ENCODE measurements at places on chromosomes 7 and 10. TPM values are rescaled to one million over a fixed set of nuclear protein-coding genes. Genes with fewer than 3 reads are reported as not detected.
A peak's percentile ranks its signal among the peaks of the same experiment; 100 is the strongest.

DNA sequence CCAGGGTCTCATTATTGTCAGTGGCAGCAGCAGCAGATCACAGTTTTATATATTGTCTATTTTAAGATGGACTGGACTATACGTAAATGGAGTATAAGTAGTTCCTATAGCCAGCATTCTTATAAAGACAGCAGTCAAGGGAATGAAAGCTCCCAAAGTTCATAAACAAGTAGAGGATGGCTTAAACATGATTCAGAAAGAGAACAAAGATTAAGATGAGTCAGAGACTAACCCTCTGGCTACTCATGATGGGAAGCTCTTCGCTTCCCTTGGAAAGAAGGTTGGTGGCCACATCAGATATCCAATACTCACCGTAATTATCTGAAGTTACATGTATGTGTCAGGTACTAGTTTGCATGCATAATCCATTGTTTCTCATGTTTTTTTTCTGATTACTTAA, 277.0 kb downstream of the INHBA start:
- H3K36me3 ChIP-seq: no peaks in the 10 kb centered on the region
- no peak for DNase-seq
- H3K27me3 ChIP-seq: no peaks in the 10 kb centered on the region
- no peaks in the 10 kb centered on the region for H3K4me1 ChIP-seq
- no peak overlapping the region for H3K4me3 ChIP-seq
- H3K27ac ChIP-seq: no peak overlapping the region

DNA sequence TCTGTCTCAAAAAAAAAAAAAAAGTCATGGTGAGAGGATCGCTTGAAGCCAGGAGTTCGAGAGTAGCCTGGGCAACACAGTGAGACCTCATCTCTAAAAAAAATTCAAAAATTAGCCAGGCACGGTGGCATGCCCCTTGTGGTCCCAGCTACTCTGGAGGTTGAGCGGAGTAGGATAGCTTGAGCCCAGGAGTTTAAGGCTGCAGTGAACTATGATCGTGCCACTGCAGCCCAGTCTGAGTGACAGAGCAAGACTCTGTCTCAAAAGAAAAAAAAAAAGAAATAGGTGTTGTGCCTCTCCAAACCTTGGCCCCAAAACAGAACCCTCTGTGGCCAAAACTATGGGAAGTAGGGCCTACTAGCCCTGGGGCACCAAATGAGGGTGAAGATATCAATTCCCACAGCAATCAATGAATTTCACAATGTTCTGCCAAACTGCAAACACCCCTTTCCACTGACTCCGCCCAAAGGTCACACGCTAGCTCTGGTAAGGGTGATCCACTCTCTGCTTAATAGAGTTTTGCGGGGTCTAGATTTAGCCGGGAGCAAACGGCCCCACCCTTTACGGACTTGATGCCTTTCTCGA, 16.9 kb downstream of the SSC4D start:
- H3K4me3 ChIP-seq: peak overlapping the region; percentile 55
- peaks cover 20% of the 10 kb centered on the region for H3K4me1 ChIP-seq
- H3K27me3 ChIP-seq: no peaks in the 10 kb centered on the region
- no peak for DNase-seq
- no peaks in the 10 kb centered on the region for H3K36me3 ChIP-seq

GRCh38 chr10:79260811-79261740, 86.2 kb upstream of the PPIF start:
- no peaks in the 10 kb centered on the region for H3K27me3 ChIP-seq
- H3K36me3 ChIP-seq: peaks cover 2% of the 10 kb centered on the region
- H3K4me3 ChIP-seq: no peak overlapping the region
- no peak overlapping the region for H3K27ac ChIP-seq
- peak; percentile 49 for DNase-seq

DNA sequence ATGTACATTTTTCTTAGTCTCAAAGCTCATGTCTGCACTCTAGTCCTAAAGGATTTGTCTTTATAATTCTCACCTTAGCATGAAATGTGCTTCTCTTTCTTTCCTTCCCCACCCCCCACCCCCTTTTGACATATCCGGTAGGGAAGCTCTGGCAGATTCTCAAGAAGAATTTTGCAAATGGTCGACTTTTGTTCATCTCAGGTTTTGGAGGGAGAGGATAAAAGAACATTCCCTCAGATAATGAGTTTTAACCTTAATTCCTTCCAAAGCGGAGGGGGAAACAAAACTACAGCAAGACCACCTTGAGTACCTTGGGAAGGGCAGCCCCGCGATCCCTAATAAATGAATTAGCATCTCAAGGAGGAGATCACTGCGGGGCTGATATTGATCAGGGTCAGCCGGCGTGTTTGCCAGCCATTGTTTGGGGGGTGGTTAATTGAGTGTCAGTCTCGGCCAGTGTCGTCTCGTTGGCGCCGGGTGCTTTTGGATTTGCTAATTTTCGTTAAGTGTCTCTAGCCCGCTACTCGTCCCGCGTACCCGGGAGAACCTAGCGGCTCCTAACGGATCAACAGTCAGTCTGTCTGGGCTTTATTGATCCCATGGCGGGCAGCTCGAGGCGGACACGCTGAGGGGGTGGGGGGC, 874 bp upstream of the BAMBI start:
- peak overlapping the region; percentile 57 for H3K4me3 ChIP-seq
- no peaks in the 10 kb centered on the region for H3K27me3 ChIP-seq
- no peak overlapping the region for H3K27ac ChIP-seq

- no peak overlapping the region for H3K27ac ChIP-seq
- H3K4me1 ChIP-seq: peaks cover 35% of the 10 kb centered on the region
- no peak overlapping the region for H3K4me3 ChIP-seq
- H3K27me3 ChIP-seq: no peaks in the 10 kb centered on the region
These were observed 54.2 kb downstream of the GUSB start for GRCh38 chr7:65927489-65928448.

DNA sequence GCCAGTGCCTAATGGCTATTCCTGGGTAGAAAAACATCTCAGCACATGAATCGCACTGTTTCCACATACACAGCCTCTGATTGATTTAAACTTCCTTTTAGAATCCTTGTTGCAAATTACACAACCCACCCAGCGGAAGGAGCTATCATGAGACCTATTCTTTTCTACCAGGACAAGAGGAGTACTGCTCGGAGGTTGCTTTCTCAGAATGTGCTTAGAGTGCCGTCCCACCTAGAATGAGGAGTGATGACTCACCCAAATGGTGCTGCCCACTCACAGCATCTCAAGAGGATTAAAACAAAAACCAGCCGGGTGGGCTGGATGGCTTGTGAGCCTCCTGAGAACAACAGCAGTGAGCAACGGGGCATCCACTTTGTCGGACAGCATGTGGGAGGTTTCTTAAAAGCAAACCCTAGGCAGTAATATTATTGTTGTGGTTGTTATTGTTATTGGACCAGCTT, 128.9 kb downstream of the DGKI start:
- H3K4me3 ChIP-seq: no peak overlapping the region
- no peak for DNase-seq
- no peaks in the 10 kb centered on the region for H3K4me1 ChIP-seq
- H3K27ac ChIP-seq: no peak overlapping the region
- H3K27me3 ChIP-seq: no peaks in the 10 kb centered on the region
- H3K36me3 ChIP-seq: no peaks in the 10 kb centered on the region

DNA sequence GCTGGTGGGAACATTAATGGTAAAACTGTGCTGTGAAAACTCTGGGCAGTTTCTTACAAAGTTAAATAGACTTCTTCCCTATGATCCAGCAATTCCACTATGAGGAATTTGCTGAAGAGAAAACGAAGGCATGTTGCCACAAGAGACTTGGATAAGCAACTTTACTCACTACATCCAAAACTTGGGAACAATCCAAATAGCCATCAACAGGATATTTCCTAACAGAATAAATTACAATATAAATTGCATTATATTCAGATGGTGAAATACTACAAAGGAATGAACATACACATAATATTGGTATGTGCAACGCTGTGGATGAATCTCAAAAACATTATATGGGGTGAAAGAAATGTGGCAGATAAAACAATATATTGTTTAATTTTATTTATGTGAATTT, 21.4 kb upstream of the MKI67 start:
- no peak overlapping the region for H3K4me3 ChIP-seq
- no peaks in the 10 kb centered on the region for H3K27me3 ChIP-seq
- H3K36me3 ChIP-seq: no peaks in the 10 kb centered on the region

DNA sequence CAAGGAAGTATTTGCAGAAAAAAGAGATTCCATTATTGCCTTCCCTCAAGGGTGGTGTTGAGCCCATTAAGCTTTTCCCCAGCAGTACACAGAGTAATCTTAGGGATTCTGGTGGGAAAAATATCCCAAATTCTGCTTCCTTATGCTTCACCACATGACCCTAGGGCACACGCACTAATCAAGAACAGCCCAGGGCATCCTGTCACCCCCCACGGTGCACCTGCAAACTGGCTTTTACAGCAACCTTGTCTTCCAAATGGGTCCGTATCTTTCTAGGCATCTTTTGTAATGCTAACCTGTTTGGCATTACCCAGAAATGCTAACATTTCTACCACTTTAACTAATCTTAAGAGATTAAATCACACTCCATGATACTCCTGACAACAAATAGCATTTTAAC, 926 bp upstream of the C7orf33 start:
- no peaks in the 10 kb centered on the region for H3K36me3 ChIP-seq
- no peak overlapping the region for H3K4me3 ChIP-seq
- DNase-seq: no peak

- H3K27me3 ChIP-seq: no peaks in the 10 kb centered on the region
- no peak for DNase-seq
- H3K4me3 ChIP-seq: no peak overlapping the region
- no peaks in the 10 kb centered on the region for H3K4me1 ChIP-seq
These were observed 252.7 kb downstream of the SKIDA1 start for GRCh38 chr10:21272643-21273399.

- H3K4me1 ChIP-seq: no peaks in the 10 kb centered on the region
- H3K27me3 ChIP-seq: no peaks in the 10 kb centered on the region
- no peak overlapping the region for H3K27ac ChIP-seq
- H3K4me3 ChIP-seq: no peak overlapping the region
- no peaks in the 10 kb centered on the region for H3K36me3 ChIP-seq
- DNase-seq: no peak
These were observed 20.0 kb upstream of the LIMK1 start for GRCh38 chr7:74063646-74064045.

ZNF679 gene
- not detected for total RNA-seq

SMO gene
- total RNA-seq: 36.0 TPM
